Epithelial cell of proximal tubule (primary cell): ENCODE measurements at places on chromosomes 11 and 22. TPM values are rescaled to one million over a fixed set of nuclear protein-coding genes. Genes with fewer than 3 reads are reported as not detected.
A peak's percentile ranks its signal among the peaks of the same experiment; 100 is the strongest.

The CNGA4 gene
- total RNA-seq, result not detected in 2 replicates

The RHOG gene
- total RNA-seq, result 43.8 and 47.3 TPM in 2 replicates

GRCh38 chr11:106619320-106619990 is 398.8 kb downstream of the GUCY1A2 start:
- no peak for DNase-seq

DNA sequence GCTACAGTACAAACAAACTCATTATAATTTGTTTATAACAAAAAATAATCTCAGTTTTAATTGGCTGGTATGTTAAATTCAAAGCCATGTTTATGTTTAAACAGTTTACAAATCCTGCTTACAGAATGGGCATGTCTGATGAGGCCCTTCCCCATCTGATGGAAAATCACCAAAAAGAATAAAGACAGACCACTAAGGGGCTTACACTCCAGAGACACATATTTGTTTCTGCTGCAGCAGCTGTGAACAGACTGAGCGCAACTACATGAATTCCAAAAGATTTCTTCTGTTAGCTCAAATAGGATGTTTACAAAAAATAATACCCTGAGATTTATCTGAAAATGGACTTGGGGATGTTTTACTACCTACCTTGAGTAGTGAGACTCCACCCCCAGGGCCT is 174.7 kb upstream of the PITPNB start:
- no peak for DNase-seq

DNA sequence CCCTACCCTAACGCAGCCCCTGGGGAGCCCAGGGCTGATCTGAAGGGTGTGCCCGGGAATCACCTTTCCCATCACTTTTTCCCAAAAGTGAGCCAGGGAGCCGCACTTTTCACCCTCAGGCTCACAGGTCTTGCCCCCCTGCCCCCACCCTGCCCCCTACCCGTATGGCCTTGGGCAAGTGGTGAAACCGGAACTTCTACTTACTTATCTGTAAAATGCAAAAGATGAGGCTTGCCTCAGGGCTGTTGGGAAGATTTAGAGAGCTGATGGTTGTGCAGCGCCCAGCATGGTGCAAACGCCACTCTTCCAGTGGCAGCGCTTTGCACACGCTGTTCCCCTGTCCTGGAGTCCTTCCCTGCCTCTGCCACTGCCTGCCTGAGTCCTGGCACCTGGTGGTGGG is 8.0 kb downstream of the SYT12 start:
- no peak for DNase-seq

GRCh38 chr11:120869516-120870011 is 154.3 kb upstream of the TBCEL start:
- DNase-seq, result no peak

GRCh38 chr11:16917941-16918340 is 96.3 kb downstream of the PLEKHA7 start:
- DNase-seq, result no peak

- peak; percentile 82 for DNase-seq
Measured at GRCh38 chr11:117907276-117908108, 21.7 kb downstream of the TMPRSS13 start.

DNA sequence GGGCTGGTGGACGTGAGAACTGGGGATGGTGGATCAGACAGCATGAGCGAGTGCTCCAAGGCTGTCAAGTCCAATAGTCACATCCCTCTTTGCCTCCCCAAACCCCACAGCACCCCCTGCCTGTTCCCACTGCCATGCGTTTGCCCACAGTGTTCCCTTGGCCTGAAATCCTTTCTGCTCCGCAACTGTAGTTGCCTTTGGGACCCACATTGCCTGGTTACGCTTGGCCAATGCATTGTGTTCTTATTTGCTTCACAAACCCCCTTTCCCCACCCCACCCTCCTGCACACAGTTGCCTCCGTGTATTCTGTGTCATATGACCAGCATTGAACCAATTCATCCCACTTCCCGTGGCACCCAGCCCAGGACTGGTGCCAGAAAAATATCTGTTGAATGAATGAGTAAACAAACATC is 2.1 kb upstream of the KIAA0930 start:
- DNase-seq, result no peak

DNA sequence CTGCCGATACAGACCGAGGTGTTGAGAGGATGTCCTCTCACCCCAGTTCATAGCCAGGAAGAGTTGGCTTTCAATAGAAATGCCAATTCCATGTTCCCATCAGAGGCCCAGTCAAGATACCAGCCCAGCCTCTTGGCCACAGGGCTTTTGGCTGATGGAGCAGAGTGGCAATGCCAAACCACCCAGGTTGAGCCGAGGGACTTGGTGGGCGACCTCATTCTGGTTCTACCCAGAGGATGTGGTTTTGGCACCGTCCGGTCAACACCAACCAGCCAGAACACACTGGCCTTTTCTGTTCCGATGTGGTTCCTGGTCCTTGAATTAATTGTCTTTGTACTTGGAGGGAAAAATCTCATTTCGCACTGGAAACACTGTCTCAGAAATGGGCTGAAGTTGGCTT is 60.5 kb downstream of the COMMD9 start:
- no peak for DNase-seq

DNA sequence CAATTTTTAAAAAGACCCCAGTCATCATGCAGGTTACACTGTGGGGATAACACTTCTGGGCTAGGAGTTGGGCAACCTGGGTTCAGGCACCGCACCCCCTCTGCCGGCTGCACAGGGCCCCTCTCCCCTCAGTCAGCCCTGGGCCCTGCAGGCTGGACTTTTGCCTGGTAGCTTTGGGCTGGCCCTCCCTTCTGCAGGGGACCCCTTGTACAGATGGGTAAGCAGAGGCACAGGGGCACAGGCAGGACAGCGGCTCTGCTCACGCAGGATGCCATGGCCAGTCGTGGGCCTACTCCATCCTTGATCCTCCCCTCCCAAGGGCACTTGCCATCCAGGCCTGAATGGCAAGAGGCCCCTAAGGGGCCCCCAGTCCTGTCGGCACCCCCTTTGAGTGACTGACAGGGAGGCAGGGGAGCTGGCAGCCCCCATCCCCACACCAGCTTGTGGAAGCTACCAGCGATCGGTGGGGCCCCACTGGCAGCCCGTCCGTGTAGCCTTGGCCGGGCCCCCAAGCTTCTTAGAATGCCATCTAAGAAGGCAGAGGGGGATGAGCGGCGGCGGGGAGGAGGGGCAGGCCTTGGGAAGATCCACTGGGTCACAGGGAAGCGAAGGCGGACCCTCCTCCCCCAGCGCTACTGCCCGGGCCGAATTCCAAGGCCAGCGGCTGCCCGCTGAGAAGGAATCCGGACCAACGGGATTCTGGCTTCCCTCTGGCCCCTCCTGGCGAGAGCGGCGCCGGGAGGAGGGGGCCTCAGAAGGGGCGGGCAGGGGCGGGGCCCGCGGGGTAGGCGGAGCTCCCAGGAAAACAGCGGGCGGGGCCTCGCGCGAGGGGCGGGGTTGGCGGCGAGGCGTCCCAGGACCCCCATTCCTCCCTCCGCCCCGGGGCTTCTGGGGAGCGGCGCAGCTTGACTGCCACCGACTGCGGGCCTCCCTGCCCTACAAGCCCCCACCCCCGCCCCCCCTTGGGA is 6.8 kb upstream of the CHKA start:
- DNase-seq, result no peak

GRCh38 chr22:39634530-39635405 is 64.2 kb downstream of the CACNA1I start:
- peak; percentile 56 for DNase-seq

DNA sequence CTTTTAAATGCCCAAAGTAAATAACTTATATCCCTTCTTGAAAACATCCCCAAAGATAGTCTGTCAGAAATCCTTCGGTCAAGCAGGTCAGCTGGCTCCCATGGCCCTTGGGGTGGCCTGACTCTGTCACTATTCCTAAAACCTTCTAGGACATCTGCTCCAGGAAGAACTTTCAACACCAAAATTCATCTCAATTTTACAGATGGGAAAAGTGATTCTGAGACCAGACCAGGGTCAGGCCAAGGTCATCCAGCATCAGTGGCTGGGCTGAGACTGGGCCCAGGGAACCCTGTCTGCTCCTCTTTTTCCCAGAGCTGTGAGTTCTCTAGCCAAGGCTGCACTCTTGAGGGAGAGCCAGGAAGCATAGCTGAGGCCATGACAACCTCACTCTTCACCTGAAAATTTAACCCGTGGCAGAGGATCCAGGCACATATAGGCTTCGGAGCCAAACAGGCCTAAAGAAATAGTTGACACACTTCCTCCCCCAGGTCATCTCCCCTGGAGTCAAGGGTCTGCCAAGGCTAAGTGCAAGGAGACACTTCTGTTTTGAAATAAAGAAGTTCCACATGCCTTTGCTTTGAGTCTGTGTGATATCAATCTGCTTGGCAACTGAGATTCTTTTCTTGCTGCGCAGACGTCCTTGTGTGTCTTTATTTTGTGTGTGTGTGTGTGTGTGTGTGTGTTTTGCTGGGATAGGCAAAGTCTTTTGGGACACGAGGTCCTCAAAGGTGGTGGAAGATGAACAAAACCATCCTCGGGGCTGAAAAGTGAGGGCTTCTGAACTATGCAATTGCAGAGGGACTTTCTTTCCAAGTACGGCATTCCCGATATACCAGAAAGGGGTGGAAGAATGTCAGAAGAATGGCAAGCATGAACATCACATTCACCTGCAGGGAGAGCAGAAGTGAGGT is 16.8 kb upstream of the PRG2 start:
- no peak for DNase-seq

- DNase-seq, result no peak
Measured at GRCh38 chr11:88293931-88294330, 43.6 kb downstream of the CTSC start.

GRCh38 chr11:35045236-35045820 is 93.6 kb upstream of the CD44 start:
- DNase-seq, result no peak
